ENCODE measurements at places on chromosomes 16 and 17. TPM values are rescaled to one million over a fixed set of nuclear protein-coding genes. Genes with fewer than 3 reads are reported as not detected.

KLHL11 gene
- total RNA-seq: 17.6 TPM

CALCOCO2 gene
- total RNA-seq: 36.3 TPM

ZDHHC7 gene
- 48.8 TPM for total RNA-seq

MYH3 gene
- total RNA-seq: 0.35 TPM

CASKIN2 gene
- total RNA-seq: 15.6 TPM

ALOX15 gene
- not detected for total RNA-seq

TVP23A gene
- not detected for total RNA-seq

MYH11 gene
- not detected for total RNA-seq

GHDC gene
- total RNA-seq: 8.3 TPM

CHST6 gene
- total RNA-seq: 1.3 TPM

MYH1 gene
- total RNA-seq: not detected

TNFSF12 gene
- 10.8 TPM for total RNA-seq

TMEM238L gene
- not detected for total RNA-seq

WNT3 gene
- 1.1 TPM for total RNA-seq

TMEM100 gene
- total RNA-seq: not detected

PARD6A gene
- total RNA-seq: 3.9 TPM

RGS11 gene
- total RNA-seq: 0.56 TPM

CAMTA2 gene
- 11.8 TPM for total RNA-seq

NLRC3 gene
- not detected for total RNA-seq

TM4SF5 gene
- not detected for total RNA-seq

ZG16 gene
- total RNA-seq: not detected

QRICH2 gene
- 0.78 TPM for total RNA-seq

ATAD5 gene
- 4.7 TPM for total RNA-seq

GP1BA gene
- not detected for total RNA-seq

LPO gene
- not detected for total RNA-seq

CRHR1 gene
- total RNA-seq: not detected

SEPTIN1 gene
- total RNA-seq: not detected

Measured in airway epithelial cell (primary cell).